Central memory CD4-positive, alpha-beta T cell (primary cell): ENCODE measurements at places on chromosomes 5 and 9.

DNA sequence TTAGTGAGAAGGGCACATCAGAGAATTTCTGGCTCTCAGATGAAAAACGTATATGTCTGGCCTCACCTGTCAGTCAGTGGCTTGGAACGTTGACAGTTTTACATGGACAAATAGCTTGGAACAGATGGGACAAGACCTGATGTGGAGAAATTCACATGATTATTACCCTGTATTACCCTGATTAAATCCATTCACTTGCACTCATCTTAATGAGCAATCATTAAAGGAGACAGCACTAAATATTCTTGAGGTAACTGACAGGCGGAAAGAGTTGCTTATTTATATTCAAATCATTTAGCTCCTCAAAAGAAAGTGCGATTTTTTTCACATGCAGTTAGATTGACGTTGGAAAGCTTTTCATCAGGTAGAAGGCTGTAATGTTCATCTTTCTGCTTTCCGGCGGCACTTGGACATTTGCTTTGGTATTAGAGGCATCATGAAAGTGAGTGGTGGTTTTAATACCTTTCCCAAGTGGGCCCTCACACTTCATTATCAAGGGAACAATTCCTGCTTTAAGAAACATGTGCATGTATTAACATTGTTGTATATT lies 11.7 kb upstream of the TAS2R1 start:
- DNase-seq, result no peak

GRCh38 chr9:81777482-81777881 lies 88.1 kb upstream of the TLE1 start:
- no peak for DNase-seq

GRCh38 chr5:122942164-122942914 lies 94.2 kb downstream of the PPIC start:
- no peak for DNase-seq

DNA sequence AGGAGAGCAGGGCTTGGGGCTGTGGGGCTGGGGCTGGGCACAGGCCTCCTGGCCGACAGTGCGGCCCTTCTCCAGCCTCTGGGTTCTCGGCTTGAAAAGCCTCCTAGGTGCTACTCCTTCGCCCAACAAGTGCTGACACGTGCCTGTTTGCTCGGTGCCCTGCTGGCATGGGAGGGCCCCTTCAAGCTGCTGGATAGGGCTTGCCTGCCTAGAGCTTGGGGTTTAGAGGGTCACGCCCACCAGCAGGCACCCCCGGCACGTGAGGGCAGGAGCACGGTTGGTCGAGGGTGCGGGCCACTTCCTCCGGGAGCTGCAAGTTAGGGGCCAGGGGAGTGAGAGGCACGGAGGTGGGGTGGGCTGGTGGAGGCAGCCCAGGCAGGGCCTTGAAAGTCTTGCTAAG lies 106.2 kb downstream of the RXRA start:
- DNase-seq, result no peak

GRCh38 chr5:159021136-159021900 lies 78.4 kb downstream of the EBF1 start:
- DNase-seq, result no peak

- DNase-seq, result no peak
Observed at GRCh38 chr5:23506329-23507236, 826 bp upstream of the PRDM9 start.

DNA sequence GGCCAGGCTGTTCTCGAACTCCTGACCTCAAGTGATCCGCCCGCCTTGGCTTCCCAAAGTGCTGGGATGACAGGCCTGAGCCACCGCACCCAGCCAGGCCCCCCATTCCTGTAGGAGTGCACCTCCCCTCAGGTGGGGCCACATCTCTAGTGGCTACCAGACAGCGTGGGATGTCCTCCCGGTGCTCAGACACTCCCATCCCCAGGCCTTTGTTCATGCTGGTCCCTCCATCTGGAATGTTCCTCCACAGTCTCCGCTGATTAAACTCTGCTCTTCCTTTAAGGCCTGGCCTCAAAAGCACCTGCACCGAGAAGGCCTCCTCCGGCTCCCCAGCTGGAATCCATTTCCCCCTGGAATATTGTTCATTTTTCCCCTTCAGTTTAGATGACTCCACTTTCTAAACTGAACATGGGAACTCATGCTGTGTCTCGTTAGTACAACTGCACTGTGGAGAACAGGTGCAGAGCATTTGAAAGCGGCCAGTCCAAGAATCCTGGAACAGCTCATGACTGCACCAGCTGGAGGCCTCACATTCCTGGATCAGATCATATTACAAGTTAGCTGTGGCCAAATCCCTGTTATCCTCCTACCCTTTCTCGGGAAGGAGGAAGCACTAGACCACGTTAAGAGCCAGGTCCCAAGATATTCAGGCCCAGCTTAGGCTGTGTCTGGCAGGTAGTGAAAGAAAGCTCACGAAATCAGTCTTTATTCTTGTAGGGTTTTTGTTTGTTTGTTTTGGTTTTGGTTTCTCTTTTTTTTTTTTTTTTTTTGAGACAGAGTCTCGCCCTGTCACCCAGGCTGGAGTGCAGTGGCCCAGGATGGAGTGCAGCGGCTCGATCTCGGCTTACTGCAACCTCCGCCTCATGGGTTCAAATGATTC lies 10.8 kb upstream of the PRRC2B start:
- DNase-seq, result no peak

DNA sequence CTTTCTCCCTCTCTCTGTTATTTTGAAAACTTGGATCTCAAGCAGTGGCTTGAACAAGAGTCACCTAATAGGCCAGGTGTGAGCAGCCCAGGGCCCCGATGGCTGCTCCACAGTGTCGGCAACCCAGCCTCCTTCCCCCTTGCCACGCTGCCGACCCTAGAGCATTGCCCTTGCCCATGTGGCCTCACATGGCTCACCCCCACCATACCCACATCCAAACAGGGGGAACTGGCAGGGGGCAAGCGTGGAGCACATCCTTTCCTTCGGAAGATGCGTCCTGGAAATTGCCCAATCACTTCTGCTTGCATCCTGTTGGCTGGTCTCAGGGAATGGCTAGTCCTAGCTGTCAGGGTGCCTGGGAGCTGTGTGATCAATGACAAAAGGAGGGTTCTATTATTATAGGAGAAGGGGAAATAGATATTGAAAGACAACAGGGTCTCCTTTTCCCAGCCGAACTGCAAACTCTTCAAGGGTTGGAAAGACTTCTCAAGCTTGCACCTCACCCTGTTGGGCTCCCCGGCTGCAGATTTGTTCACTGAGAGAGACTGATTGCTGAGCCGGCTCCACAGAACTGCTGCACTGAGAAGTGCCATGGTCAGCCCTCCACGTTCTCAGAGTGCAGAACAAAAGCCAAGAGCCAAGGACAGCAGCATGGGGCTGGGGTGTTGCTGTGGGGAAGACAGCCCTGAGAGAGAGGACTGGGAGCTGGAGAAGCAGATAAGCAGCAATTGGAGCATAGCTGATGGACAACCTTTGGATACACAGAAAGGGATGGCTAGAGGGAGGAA lies 8.3 kb upstream of the TIFAB start:
- DNase-seq, result no peak

- DNase-seq, result no peak
Observed at GRCh38 chr5:85333276-85333675, 948.6 kb upstream of the EDIL3 start.

- no peak for DNase-seq
Observed at GRCh38 chr9:95350266-95350665, 32.8 kb upstream of the FANCC start.

DNA sequence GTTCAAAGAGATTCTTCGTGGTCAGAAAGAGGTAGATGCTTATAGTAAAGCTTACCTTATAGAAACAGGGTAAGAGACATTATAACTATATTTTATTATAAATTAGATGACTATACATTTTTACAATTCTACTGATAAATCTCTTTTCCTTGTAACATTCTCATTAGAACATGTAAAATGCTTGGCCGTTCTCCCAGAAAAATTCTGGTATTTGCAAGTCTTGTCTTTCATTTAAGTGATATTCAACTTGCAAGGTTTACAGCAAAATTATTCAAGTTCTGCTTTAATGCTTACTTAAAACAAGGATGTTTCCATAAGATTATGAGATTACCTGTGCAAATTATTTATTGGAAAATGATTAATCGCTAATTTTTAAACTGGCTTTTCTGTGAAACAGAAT lies 41.3 kb upstream of the CDH18 start:
- no peak for DNase-seq

DNA sequence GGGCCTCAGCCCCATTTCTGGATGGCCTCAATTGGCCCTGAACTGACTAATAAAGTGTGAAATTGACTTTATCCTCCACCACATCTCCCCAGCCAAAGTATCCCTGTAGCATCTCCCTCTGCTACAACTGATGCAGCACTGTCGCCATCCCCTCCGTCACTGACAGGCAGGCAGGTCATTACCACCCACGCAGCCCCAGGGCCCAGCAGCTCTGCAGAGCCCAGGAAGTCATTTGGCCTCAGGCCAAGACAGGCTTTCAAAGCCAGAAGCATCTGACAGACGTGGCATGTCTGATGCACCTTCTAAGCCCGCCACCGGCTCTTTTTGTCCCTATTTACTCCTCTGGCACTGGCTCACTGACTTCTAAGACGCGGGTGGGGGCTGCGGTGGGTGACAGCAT lies 65.3 kb downstream of the ARHGEF37 start:
- DNase-seq, result peak; percentile 29

DNA sequence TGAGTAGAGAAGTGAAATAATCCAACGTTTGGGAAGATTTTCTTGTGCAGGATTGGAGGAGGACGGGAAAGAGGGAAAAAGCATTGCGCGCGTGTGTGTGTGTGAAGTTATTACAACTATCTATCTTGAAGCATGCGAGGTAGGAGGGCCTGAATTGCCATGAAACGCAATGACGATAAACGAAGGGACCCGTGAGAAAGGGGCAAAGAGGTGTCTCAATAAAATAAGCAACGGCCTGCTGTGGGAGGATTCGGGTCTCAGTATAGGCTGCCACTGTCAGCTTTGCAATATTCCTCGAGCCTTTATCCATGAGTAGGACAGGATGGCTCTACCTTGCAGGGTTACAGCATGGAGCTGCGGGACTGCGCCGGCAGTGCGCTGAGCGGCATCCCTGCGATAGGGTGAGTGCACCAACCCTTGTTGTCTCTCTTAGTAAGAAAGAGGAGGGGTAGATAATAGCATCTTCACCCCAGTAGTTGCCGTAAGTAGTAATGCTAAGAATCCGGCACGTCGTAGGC lies 631 bp upstream of the RCL1 start:
- DNase-seq, result no peak

- peak; percentile 29 for DNase-seq
Observed at GRCh38 chr5:81007637-81008027, 47.5 kb downstream of the RASGRF2 start.

DNA sequence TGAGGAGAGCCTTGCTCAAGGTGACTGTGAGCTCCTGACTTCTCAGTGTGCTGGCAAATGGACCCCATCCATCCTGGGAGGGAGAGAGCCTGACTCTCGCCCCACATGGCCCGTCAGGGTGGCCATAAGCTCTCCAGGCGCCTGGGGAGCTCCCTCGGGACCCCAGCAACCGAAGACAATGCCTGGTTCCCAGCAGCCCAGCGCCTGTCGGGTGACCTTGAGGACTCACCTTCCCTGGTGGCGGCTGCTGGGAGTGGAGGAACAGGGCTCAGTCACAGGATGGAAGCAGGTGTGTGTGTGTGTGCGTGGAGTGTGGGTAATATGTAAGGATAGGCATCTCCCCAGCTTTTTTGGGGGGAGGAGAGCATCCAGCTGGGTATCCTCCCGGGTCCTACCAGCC lies 190.3 kb downstream of the MELK start:
- DNase-seq, result no peak

DNA sequence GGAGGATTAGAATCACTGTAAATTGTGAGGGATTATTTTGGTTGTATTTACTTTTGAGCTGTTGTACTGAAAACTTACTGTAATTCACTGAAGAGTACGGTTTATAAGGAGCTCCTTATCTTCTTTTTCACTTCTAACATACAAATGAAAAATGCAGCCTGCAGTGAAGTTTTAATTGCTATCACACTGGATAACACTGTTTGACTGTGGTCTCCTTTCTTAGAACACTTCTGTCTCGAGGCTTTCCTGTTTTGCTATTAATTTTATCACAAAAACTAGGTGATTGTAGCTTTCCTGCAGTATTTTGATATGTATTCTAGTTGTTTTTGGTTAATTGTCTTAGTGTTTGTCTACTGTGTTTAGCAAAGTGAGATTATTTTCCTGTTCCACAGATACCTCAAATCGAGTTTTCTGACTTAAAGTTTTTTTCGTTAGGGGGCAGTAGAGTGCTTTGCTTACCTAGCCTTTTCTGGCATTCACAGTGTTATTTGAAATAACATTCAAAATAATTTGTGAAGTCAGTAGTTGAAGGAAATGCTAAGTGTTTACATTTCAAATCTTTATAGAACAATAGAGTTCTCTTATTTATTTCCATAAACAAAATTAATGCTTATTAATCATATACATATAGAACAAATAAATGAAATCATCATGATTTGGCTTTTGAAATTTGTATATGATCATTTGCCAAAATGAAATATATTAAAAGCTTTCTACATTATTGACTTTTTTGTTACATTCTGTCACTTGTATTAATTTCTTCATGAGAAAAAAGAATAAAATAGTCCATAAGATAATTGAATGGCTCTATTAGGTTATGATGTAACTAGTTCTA lies 52.9 kb downstream of the COMMD10 start:
- peak; percentile 32 for DNase-seq

DNA sequence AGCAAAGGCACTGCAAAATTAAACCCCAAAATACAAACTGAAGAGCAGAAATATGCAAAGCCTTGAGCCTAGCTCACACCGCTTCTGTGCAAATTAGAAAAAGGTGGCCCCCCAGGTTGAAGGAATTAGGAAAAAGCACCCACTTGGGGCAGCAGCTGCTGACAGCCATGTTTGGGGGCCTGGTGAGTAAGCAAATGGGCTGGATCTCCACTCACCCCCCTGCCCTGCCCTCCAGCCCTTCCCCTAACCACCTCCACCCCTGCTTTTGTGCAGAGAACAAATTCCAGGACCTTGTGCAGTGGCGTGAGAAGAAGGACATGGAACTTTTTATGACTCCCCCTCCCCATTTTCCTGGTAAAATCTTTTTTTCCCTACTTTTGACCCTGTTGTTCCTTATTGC lies 92.0 kb upstream of the DNAH5 start:
- no peak for DNase-seq

GRCh38 chr5:149549461-149550267 lies 1.6 kb downstream of the CSNK1A1 start:
- peak; percentile 46 for DNase-seq

GRCh38 chr9:127726871-127727270 lies 8.2 kb downstream of the TOR2A start:
- DNase-seq, result no peak

- no peak for DNase-seq
Observed at GRCh38 chr5:131610198-131611063, 24.6 kb downstream of the RAPGEF6 start.

- DNase-seq, result no peak
Observed at GRCh38 chr9:7172154-7173115, 414.7 kb downstream of the KDM4C start.

GRCh38 chr9:135218331-135219225 lies 131.1 kb downstream of the OLFM1 start:
- no peak for DNase-seq

DNA sequence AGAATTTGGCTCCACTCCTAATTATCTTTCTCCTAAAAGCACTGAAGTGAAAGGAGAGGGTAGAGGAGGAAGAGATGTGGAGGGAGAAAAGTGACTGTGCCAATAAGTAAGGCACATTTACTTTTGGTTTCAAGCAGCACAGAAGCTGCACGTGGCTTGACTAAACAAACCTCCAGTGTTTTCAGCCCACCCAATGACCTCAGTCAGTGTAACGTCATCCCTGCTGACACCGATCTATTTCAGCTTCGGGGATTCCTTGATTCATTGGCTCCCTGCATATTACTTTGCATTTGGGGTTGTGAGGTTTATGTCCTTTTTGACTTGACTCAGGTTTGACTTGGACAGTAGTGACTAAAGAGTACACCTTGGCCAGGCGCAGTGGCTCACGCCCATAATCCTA lies 35.6 kb upstream of the NIM1K start:
- no peak for DNase-seq

- DNase-seq, result no peak
Observed at GRCh38 chr9:127689329-127690000, 17.3 kb upstream of the CFAP157 start.
